ENCODE measurements at places on chromosomes 3 and 15. TPM values are rescaled to one million over a fixed set of nuclear protein-coding genes. Genes with fewer than 3 reads are reported as not detected.
A peak's percentile ranks its signal among the peaks of the same experiment; 100 is the strongest.

DNA sequence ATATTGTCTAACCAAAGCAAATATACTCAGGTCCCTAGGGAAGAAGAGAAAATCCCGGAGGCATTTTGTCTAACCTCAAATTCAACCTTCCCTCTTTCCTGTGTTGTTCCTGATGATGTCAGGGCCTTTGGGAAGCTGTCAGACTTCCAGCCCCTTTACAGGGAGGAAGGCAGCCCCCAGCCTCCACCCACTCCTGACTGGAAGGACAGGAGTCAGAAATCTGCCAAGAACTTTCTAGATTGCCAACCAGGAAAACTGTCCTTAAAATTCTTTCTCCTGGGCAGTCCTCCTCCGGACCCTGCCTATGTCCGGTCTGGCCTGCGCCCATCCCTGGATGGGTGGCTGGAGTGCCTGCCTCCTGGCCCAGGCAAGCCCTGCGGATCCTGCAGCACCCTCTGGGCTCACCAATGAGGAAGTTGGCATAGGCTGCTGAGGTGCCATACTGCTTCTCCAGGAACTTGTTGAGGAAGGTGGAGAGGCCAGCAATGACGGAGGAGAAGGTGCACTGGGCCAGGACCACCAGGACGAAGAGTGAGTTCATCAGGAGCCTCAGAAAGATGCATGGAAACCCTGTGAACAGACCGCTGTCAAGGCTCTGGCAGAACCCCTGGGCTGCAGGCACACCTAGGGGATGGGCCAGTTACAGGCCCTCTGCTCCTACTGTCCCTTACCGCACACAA, 52.6 kb upstream of the RAB6B start:
- no peaks in the 10 kb centered on the region for H3K36me3 ChIP-seq
- DNase-seq = no peak
- no peak overlapping the region for H3K27ac ChIP-seq
- no peaks in the 10 kb centered on the region for H3K4me1 ChIP-seq

DNA sequence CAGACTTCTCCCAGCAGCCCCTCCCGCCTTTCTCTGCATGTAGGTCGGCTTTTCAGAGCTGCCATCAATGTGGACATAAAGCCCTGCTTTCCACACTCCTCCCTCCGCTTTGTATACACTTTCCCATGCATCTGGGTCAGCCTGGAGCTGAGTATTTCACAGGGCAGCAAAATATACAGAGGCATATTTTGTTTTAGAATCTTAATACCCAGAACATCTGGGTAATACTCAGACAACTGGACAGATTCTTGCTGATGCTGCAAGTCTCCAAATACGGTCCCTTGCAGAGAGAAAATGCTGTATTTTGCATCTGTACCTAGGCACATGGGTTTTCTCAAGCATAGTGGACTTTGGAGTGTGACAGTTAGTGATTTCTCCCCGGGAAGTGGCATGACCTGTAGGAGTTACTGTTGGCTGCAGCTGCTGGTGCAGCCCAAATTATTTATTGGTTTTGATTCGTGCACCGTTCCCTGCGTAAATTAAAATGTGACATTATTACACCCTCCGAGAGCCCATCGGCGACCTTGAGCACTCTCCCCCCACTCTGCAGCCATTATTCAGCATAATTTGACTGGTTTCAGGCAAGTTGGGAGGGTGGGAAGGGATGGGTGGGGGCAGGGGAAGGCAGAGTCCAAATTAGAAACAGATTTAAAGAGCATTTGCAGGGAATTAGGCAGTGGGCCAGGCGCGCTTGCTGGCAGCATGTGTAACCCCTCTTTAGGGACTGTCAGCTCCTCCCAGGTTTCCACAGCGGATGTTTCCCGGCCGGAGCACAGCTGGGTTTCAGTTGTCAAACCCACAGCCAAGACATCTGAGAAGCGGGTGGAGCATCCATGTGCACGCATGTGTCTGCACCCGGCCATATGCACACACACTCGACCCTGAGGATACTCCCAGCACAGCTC, 100.8 kb downstream of the CPN2 start:
- H3K36me3 ChIP-seq = no peaks in the 10 kb centered on the region
- H3K4me1 ChIP-seq = no peaks in the 10 kb centered on the region
- DNase-seq = no peak
- no peak overlapping the region for H3K27ac ChIP-seq
- H3K27me3 ChIP-seq = no peaks in the 10 kb centered on the region

- DNase-seq = no peak
- H3K27ac ChIP-seq = no peak overlapping the region
- no peak overlapping the region for H3K4me3 ChIP-seq
- H3K27me3 ChIP-seq = peaks cover 9% of the 10 kb centered on the region
- H3K4me1 ChIP-seq = peaks cover 7% of the 10 kb centered on the region
Measured at GRCh38 chr15:96037584-96037983, 292.9 kb upstream of the NR2F2 start.

DNA sequence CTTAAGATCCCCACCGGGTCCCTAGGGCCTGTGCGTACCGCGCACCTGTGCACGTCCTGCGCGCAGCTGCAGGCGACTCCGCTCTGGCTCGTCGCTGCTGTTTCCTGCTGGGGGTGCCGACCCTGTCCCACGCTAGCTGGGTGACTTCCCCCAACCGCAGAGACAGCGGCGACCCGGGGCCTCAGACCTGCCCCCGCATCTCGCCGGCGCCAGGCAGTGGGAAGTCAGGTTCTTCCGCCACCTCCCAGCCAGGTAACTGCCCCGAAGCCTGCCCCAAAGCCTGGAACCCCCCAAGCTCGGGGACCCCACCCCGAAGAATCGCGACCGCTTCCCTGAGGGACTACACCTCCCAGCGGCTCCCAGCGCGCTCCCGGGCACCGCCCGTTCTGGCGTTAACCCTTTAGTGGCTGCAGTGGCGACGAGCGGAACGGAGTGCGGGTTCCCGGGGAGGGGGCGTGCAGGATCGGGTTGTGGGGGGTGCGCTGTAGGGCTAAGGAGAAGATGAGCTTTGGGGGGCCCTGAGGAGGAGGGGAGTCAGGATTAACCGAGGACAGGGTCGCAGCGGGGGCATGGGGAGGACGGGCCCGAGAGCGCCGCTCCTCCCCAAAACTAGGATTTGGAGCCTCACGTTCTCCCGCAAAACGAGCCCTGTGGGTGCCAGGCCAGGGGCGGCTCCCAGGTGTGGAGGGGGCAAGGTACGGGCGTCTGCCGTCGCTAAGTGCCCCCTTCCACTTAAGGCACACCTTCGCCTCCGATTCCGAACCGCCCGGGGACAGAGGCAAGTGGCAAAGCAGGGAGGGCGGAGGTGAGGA, 589 bp downstream of the NEIL1 start:
- H3K27me3 ChIP-seq = no peaks in the 10 kb centered on the region
- peak; percentile 67 for DNase-seq
- H3K4me3 ChIP-seq = peak overlapping the region; percentile 59
- H3K4me1 ChIP-seq = peaks cover 30% of the 10 kb centered on the region
- H3K27ac ChIP-seq = peak overlapping the region; percentile 66
- no peaks in the 10 kb centered on the region for H3K36me3 ChIP-seq

Gene TMC3
- not detected for total RNA-seq
